Stimulated activated CD4-positive, alpha-beta T cell treated with anti-CD3 and anti-CD28 coated beads, Interleukin-1b, Interleukin-23, amount 100 ng/mL, for 1 hour (primary cell): ENCODE measurements at places on chromosomes 16 and 17.

DNA sequence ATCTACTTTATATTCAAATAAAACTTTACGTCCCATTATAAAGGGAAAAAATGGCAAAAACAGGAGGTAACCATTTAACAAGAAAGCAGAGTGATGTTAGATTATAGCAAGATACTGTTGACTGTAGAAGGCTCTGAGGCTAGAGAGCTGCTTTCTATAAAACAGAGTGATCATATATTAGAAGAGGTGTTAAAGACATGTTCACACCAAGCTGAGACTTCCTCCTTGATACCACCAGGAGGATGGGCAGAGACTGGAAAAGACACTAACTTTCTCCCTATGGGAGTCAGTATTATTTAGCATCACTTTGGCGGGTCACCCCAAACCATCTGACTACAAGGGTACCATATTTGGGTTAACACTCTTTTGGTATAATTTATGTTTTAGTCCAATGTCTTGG lies 687 bp upstream of the CIITA start:
- DNase-seq: no peak

DNA sequence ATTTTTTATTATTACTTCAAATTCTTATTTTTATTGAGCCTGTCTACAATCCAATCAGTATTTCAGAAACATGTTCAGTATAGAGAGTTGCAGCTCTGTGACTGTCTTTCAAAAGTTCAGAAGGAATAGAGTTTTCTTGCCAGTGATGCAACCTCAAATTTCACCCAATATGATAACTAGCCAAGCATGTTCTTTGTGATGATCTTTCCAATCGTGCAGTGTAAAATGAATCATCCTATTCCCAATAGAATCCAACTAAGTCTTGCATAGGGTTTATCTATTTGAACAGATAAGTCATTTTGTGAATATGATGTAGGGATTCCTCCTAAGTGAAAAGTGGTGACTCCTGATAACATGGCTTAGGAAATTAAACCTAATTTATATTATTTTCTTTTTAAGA lies 937.8 kb downstream of the KCNJ2 start:
- no peak for DNase-seq

GRCh38 chr16:53029971-53030370 lies 22.7 kb downstream of the CHD9NB start:
- DNase-seq: no peak

- DNase-seq: no peak
These were observed 96.3 kb downstream of the TMEM114 start for GRCh38 chr16:8493972-8494371.

DNA sequence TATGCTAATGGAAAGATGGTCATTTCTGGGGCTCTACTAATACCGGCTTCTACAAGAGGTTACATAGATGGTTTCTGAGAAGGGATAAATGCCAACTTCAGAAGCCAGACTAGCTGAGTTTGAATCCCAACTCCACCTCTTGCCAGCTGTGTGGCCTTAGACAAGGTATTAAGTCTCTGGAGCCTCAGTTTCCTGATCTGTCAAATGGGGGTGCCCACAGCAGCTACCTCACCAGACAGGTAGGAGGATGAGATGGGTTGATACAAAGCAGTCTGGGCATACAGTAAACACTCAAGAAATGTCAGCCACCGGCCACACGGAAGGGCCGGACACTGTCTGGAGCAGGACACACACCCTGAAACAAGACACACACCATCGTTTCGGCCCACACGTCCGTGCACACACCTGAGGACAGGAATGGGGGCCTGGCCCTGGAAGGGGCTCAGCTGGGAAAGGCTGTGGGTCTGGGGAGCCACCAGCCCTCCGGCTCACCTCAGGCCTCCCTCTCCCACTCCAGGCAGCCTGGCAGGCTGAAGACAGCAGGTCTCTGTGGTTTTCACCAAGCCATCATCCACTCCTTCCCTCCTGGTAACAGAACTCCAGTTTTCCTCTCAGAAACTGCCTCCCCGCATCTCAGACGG lies 5.5 kb downstream of the KNOP1 start:
- no peak for DNase-seq

- no peak for DNase-seq
These were observed 8.9 kb upstream of the TNS4 start for GRCh38 chr17:40510328-40510648.

GRCh38 chr17:81429821-81430551 lies 34.7 kb downstream of the BAHCC1 start:
- no peak for DNase-seq

- DNase-seq: no peak
These were observed 358.7 kb downstream of the HS3ST4 start for GRCh38 chr16:26050472-26050871.

GRCh38 chr17:33023790-33024189 lies 32.1 kb downstream of the SPACA3 start:
- no peak for DNase-seq

DNA sequence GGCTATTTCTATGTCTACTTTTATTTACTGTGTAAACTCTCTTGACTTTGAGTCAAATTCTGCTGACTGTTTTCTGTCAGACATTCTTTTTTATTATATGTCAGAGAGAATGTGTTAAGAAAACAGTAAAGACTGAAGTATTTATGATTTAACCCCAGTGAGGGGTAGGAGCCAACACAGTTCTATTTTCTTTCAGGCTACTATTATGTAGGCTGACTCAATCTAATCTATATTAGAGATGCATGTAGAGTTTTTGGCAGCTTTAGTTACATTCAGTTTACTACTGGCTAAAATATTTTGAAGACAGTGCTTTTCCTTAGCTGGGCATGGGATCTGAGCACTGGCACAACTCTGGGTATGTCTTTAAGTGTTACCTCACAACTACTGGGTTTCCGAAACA lies 1108.0 kb downstream of the CDH11 start:
- no peak for DNase-seq

DNA sequence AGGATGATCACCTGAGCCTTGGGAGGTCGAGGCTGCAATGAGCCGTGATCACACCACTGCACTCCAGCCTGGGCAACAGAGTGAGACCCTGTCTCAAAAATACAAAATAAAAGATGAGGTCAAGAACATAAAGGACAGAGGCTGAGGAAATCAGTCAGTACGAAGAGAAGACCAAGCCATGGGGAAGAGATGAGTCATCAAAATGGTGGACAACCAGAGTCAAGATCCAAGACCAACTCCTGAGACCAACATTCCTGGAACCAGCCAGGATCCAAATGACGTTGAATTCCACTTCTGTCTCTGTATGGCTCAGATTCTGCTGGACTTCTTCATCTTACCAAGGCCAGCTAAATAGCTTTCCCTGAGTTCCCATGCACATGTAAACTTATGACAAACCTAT lies 44.8 kb upstream of the NOG start:
- no peak for DNase-seq

- DNase-seq: no peak
These were observed 40.8 kb downstream of the LDHD start for GRCh38 chr16:75075688-75076268.

GRCh38 chr16:23754594-23755483 lies at the start of gene CHP2:
TSS of gene CHP2 (plus strand) at chr16:23755026. CDS start at chr16:23755050, 24 bp downstream.
- no peak for DNase-seq

GRCh38 chr16:30369091-30369937 lies 980 bp downstream of the TBC1D10B start:
- DNase-seq: no peak

GRCh38 chr17:33941744-33942143 lies 313.3 kb upstream of the CCL2 start:
- DNase-seq: no peak

GRCh38 chr16:2226918-2227317 lies 3.5 kb downstream of the E4F1 start:
- DNase-seq: no peak

- no peak for DNase-seq
These were observed 85.0 kb downstream of the GRIN2A start for GRCh38 chr16:10097271-10097670.

DNA sequence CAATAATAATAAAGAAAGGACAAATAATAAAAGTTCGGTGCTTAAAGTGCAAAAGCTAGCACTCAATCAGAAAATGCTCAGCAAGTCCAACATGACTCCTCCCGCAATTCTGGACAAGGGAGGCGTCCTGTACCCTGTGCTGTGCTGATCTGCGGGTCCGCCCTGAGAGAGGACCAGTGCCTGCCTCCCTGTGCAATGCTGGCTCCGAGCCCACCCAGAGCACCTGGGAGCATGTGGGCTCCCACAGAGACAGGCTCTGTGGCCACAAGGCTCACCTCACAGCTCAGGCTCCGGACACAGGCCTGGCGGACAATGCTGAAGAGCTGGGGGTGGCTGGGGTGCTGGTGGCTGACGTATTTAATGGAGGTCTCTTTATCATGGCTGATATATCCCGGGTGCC lies 11.1 kb downstream of the FLCN start:
- DNase-seq: no peak

DNA sequence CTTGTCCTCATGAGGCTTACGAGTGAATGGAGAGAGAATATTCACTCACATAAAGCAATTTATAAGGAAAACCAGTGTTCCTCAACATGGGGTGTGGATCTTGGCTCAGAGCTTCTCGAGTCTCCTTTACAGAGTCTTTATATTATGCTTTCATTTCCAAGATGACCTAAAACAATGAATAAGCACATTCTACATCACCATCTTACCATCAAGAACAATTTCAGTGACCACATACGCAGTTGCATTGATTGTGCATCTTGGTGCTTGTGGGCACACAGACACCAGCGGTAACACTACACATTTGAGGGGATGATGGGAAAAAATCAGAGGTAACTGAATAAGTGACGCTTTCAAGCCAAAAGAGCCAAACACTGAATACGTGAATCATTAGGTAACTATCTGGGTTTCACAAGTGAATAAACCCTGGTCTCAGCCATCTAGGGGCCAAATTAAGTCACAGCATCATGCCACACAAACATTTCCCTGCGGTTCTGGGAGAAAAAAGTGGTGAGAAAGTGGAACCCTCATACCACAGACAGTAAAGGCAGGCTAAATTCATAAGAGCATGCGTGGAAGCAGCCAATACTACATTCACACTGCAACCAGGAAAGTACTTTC lies 9.4 kb downstream of the CWC25 start:
- no peak for DNase-seq

DNA sequence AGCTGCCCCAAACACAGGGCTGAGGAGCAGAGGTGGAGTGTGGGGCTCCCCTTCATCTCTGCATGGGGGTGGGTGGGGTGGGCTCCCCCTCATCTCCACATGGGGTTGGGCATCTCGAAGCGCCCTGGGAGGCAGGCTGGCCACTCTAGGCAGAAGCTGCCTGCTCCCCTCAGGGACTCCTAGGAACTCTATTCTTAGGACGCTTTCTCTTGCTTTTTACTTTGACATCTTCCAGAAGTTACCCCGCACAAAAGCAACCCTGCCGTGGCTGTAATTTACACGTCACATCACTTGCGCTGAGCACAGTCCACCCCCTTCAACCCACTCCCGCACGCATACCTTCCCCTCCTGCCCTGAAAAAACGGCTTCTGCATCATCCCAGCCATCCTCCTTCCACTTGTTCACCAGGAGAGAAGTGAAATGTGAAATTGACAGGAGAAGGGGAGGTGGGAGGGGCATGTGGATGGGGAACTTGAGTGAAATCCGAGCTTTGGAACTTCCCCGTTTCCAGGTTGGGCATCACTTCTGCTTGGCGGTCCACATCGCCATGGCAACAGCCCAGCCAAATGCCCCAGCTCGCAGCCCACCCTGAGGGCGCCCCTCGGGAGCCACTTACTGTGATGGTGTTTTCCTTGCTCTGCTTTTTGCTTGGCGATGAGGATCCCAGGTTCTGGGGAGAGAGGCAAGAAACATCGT lies 53.7 kb upstream of the RCVRN start:
- no peak for DNase-seq

GRCh38 chr17:8001976-8002720 lies at the start of gene GUCY2D:
TSS of gene GUCY2D (plus strand) at chr17:8002615. CDS start at chr17:8003048, 433 bp downstream.
- DNase-seq: no peak

- DNase-seq: no peak
These were observed 25.4 kb upstream of the NFATC3 start for GRCh38 chr16:68059804-68060203.

DNA sequence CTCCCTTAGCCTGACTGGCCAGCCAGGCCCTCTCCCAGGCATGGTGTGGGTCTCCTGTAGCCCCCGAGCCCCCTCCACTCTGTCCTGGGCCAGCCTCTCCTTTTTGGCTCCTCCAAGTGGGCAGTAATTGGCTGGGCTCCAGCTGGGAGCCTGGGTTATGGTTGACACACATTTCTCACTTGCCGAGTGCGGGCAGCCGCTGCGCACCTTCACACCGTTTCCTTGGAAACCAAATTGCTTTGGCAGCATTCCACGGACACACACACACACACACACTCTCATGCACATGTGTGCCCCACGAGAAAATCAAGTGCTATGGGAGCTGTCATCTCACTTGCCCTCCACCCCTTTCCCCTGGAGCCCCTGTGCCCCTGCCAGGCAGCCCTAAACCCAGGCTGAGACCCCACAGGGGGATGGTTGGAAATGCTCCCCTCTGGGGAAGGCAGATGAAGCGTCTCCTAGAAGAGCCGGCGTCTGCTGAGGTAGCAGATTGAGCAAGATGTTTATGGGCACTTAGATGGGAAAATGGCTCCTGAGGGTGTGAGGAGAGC lies 402.7 kb upstream of the TNRC6C start:
- DNase-seq: no peak
